ENCODE measurements at places on chromosomes 2 and 18.

DNA sequence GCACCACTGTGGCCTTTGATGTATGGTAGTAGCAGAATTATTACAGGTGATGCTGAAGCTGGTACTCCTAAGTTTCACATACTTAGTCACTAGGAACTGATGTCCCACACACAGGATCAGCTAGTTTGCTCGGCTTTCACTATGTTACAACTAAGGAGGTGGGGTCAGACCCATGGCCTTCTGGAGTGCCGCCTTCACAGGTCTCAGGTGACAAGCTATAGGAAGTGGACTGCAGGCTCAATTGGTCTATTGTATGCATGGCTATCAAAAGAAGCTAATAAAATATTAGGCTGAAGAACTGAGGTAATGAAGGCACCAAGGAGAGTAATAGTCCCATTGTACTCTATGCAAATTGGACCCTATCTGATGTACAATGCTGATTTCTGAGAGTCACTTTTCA lies 170.6 kb downstream of the DLGAP1 start:
- no peaks in the 10 kb centered on the region for H3K36me3 ChIP-seq
- no peak overlapping the region for H3K4me3 ChIP-seq
- no peaks in the 10 kb centered on the region for H3K27me3 ChIP-seq

- H3K27me3 ChIP-seq = no peaks in the 10 kb centered on the region
- no peaks in the 10 kb centered on the region for H3K4me1 ChIP-seq
- DNase-seq = no peak
- no peaks in the 10 kb centered on the region for H3K36me3 ChIP-seq
- H3K4me3 ChIP-seq = no peak overlapping the region
Observed at GRCh38 chr2:193326296-193326695, 1131.6 kb upstream of the TMEFF2 start.

DNA sequence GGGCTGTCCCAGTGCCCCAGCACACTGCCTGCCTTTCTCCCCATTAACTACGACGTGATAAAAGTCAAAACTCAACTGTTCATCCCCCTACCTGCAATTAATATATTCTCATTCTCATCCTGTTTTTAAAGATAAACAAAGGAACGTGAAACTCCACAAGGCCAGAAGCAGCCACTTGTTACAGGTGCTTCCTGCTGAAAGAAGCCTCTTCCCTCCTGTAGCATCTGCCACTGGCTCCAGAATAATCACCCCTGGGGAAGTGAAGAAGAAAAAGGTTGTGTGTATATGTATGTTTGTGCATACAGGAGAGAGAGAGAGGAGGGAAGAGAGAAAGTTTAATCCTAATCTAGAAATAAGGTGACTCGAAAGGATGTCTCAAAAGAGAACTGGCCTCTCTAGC lies 27.1 kb downstream of the KIAA2012 start:
- H3K4me1 ChIP-seq = no peaks in the 10 kb centered on the region
- no peak for DNase-seq
- H3K27ac ChIP-seq = no peak overlapping the region
- no peaks in the 10 kb centered on the region for H3K27me3 ChIP-seq

DNA sequence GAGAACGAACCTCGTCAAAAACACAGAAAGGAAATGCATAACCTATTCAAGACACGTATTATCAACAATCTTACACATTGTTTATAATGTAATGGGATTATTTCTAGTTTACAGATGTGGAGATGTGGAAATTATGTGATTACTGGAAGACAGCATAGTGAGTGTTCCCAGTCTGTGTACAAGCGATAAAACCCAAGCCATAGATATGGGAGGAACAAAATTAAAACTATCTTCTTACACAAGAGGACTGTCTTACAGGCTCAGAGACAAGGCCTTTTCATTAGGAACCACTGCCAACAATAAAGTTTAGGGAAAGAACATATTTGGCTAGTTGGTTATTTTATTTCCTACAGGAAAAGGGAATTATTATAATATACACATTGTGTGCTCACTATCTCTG lies 20.3 kb downstream of the COBLL1 start:
- H3K36me3 ChIP-seq = no peaks in the 10 kb centered on the region
- no peak overlapping the region for H3K4me3 ChIP-seq
- no peaks in the 10 kb centered on the region for H3K4me1 ChIP-seq
- H3K27ac ChIP-seq = no peak overlapping the region
- DNase-seq = no peak

DNA sequence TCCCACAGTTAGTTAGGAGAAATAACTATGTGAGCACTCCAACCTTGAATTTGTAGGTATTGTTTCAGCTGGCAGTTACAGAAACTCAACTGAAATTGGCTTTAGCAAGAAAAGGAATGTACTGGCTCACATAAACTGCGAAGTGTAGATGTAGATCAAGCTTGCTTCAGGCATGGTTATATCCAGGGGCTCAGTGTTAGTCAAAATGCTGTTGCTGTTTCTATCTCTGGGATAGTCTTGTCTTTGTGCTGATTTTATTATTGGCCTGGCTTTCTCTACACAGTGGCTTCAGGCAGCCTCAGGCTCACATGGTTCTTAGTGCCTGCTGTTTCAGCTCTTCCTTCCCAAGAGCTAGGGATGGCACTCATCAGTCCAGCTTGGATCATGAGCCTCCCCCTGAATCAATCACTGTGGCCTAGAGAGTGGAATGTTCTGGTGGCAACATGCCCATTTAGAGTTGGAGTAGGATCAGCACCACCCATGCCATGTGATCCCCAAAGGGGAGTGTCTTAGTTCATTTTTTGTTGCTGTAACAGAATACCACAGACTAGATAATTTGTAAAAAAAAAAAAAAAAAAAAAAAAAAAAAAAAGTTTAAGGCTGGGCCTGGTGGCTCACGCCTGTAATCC lies 69.1 kb upstream of the FOXI3 start:
- no peaks in the 10 kb centered on the region for H3K27me3 ChIP-seq
- no peaks in the 10 kb centered on the region for H3K36me3 ChIP-seq
- no peaks in the 10 kb centered on the region for H3K4me1 ChIP-seq
- H3K27ac ChIP-seq = no peak overlapping the region
- no peak overlapping the region for H3K4me3 ChIP-seq

DNA sequence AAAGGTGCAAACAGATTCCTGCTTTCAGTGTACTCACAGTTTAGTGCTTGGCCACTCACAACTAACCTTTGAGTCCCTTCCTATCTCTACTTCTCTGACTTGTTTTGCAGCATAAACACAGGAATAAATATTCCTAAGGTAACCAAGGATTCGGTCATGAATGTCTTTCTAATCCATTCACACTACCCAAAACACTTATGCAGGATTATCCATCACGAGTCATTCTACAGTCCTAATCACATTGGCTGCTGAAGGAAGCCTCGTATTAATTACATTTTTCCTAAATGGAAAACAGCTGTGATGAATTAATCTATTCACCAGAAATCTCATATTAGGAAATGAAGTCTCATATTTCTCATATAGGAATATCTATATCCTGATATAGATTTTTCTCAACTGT lies 16.3 kb downstream of the RDH14 start:
- H3K27me3 ChIP-seq = no peaks in the 10 kb centered on the region
- DNase-seq = no peak
- H3K27ac ChIP-seq = no peak overlapping the region

All from effector memory CD4-positive, alpha-beta T cell (primary cell).